Left cardiac atrium (tissue), 4 donors: ENCODE measurements at places on chromosomes 7 and 10. TPM values are rescaled to one million over a fixed set of nuclear protein-coding genes. Genes with fewer than 3 reads are reported as not detected.

The CLEC5A gene
- total RNA-seq: 1.4 TPM

The PILRA gene
- total RNA-seq: 6.5 TPM

- no peak for DNase-seq
Measured at GRCh38 chr7:36621396-36621795, 102.9 kb downstream of the AOAH start.

- DNase-seq: no peak
Measured at GRCh38 chr7:22348379-22348778, 8.6 kb downstream of the RAPGEF5 start.

- no peak for DNase-seq
Measured at GRCh38 chr7:47216439-47216838, 365.5 kb downstream of the TNS3 start.

- no peak for DNase-seq
Measured at GRCh38 chr7:66837007-66837406, 84.0 kb upstream of the TMEM248 start.

GRCh38 chr7:134451656-134452055 lies 7.2 kb downstream of the AKR1B1 start:
- no peak for DNase-seq
